Large intestine (tissue), 12 donors: ENCODE measurements at places on chromosomes 3 and 15.

GRCh38 chr3:187016639-187017345 lies 86.5 kb downstream of the ST6GAL1 start:
- DNase-seq, result peak; percentile 84

DNA sequence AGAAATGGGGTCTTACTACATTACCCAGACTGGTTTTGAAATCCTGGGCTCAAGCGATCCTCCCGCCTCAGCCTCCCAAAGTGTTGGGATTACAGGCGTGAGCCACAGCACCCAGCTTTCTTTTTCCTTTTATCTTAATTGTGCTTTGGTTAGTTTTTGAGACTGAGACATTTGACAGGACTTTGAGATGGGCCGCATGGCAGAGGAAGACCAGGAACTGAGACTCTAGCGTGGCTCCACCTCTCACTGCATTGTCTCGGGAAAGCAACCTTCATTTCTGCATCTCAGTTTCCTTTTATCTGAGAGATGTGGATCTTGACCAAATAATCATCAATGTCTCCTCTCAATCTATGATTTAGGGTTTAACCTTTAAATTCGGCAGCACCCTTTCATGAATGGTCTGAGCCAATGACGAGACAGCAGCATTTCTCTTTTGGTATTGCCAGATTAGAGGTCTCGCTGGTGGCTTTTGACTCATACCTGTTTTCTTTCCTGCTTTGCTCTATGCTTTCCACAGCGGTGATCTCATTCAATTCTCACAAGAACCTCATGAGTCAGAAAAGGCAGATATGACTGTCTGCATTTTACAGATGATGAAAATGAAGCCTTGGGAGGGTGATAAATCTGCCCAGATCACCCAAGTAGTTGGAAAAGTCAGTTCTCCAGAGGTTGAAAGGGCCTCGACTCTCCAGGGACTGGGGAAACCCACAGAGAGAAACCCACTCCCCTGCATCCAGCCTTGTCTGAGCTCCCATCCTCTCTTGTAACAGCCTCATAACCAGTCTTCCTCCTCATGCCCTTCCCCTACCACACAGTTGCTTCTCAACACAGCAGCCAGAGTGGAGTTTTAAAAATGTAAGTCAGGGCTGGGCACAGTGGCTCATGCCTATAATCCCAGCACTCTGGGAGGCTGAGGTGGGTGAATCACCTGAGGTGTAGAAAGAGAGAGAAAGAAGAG lies 84.8 kb upstream of the FOXB1 start:
- DNase-seq, result no peak

GRCh38 chr3:149115114-149115513 lies 14.3 kb upstream of the HPS3 start:
- no peak for DNase-seq

GRCh38 chr3:135992072-135992471 lies 26.5 kb downstream of the PPP2R3A start:
- DNase-seq, result no peak

DNA sequence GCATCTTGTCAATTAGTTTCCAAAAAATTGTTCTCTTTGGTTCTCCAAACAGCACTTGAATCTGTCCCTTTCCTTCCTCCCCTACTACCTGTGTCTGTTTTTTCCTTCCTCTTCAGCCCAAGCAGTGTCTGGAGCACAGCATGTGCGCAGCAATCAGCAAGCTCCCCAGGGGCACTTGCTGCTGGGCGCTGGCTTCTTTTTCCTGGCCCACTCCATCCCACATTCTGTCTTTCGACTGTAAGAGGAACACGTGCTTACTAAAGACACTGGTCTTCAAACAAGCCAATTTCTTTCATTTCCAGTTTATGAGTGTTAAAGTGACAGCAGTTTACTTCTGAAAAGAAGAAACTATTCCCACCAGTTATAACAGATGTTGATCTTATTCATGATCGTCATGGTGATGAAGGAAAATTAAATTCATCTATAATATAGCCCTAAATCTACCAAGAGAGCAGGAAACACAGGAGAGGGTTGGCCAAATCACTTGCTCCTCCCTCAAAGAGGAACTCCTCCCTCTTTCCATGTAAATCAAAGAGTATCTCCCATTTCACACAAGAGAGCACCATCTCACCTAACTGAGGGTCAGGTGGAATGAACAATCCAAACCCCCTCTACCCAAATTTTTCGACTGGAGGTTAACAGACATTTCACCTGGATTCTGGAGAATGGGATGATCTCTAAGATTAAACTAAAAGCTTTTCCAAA lies 115.4 kb downstream of the IGF2BP2 start:
- DNase-seq, result no peak
